H1 (cell line): ENCODE measurements at places on chromosomes 1 and 21.
A peak's percentile ranks its signal among the peaks of the same experiment; 100 is the strongest.

GRCh38 chr1:113540335-113540734 lies 150.0 kb downstream of the MAGI3 start:
- no peak for DNase-seq

DNA sequence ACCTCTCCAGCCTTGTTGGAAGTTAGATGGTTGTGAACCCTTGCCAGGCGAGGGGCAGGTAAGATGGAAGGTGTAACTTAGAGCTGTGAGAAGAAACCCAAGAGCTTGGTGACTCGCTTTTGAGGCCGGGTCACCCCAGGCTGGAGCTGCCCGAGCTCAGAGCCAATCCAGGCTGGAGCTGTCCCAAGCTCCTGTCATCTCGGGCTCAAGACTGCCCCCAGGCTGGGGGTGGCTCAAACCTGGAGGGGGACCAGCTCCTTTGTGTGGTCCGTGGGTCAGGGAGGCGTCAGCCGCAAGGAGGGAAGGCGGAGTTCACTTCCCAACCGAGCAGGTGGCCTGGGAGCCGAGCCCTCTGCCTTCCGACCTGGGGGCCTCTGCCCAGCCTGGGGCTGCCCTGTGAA lies 2.0 kb downstream of the HUNK start:
- peak; percentile 64 for DNase-seq

- peak; percentile 59 for DNase-seq
Measured at GRCh38 chr1:52403566-52404115, 582 bp downstream of the ORC1 start.

GRCh38 chr1:152442301-152442700 lies 28.2 kb upstream of the CRNN start:
- no peak for DNase-seq

GRCh38 chr1:197076585-197076984 lies 9.5 kb upstream of the F13B start:
- DNase-seq = no peak

- DNase-seq = no peak
Measured at GRCh38 chr1:18768086-18768485, 91.4 kb downstream of the TAS1R2 start.
